Right ventricle myocardium inferior (tissue), 1 donor: ENCODE measurements at places on chromosomes 3 and 15. TPM values are rescaled to one million over a fixed set of nuclear protein-coding genes. Genes with fewer than 3 reads are reported as not detected.

CPNE4 gene
- 41.0 TPM for total RNA-seq

PCOLCE2 gene
- total RNA-seq, result 64.1 TPM

DPPA4 gene
- not detected for total RNA-seq

CCR5 gene
- total RNA-seq, result 0.49 TPM

PLEKHO2 gene
- 10.4 TPM for total RNA-seq
